ENCODE measurements at places on chromosomes 1 and 21.

DNA sequence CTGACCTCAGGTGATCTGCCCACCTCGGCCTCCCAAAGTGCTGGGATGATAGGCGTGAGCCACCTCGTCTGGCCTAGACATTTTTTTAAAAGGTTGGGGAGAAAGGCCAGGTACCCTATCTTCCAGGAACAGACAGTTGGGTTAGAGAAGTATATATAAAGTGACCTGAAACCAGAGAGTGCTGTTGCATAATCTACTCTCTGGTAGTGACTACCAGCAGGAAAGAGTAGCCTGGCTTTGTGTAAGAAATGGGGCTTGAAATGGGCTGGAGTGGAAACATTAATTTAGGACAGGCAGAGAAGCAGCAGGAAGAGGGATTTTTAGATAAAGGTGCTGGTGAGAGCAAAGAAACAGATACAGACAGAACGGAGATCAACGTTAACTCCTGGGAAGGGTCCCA, 125.8 kb upstream of the HOOK1 start:
- DNase-seq = no peak

DNA sequence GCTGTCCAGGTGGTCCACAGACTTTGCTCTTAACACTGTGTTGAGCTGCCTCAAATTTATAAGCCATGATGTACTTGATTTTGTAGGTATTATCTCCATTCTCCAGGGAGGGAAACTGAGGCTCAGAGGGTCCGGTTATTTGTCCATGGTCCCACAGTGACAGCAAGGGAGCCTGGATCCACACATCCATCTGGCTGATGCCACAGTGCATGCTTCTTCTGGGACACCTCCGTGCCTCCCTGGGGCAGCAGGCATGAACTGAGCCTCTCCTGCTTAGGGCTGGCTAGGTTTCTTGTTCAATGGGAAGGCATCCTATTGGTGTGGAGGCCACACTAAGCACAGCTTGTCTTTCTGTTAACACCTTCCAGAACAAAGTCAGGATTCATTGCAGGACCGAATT, 317.3 kb downstream of the AJAP1 start:
- no peak for DNase-seq

GRCh38 chr1:175188936-175189335, 3.6 kb downstream of the KIAA0040 start:
- DNase-seq = peak; percentile 52

- DNase-seq = no peak
Observed at GRCh38 chr1:10398278-10398733, 558 bp upstream of the PGD start.

- DNase-seq = no peak
Observed at GRCh38 chr1:62991152-62991551, 207.2 kb downstream of the ATG4C start.
